Activated naive CD4-positive, alpha-beta T cell (primary cell): ENCODE measurements at places on chromosomes 2 and 18.

- DNase-seq = no peak
Observed at GRCh38 chr2:57461624-57462023, 585.0 kb upstream of the VRK2 start.

DNA sequence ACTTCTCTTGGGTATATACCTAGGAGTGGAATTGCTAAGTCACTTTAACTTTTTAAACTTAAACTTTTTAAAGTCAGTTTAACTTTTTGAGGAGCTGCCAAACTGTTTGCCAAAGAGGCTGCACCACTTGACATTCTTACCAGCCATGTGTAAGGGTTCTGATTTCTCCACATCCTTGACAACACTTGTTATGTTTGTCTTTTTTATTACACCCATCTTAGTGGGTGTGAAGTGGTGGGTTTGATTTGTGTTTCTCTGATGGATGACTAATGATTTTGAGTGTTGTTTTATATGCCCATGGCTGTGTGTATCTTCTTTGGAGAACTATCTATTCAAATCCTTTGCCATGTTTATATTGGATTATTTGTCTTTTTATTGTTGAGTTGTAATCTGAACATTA is 13.6 kb downstream of the ASAP2 start:
- no peak for DNase-seq

- DNase-seq = no peak
Observed at GRCh38 chr2:20040489-20041172, 10.8 kb downstream of the LAPTM4A start.

GRCh38 chr2:223943561-223944008 is 1.6 kb downstream of the WDFY1 start:
- DNase-seq = no peak

GRCh38 chr2:16020389-16021008 is 80.1 kb downstream of the MYCN start:
- DNase-seq = no peak

- no peak for DNase-seq
Observed at GRCh38 chr2:85199698-85200097, 66.5 kb downstream of the TCF7L1 start.

- no peak for DNase-seq
Observed at GRCh38 chr2:156215656-156216055, 116.9 kb downstream of the NR4A2 start.

GRCh38 chr18:36309436-36310391 is 12.2 kb downstream of the FHOD3 start:
- no peak for DNase-seq

- DNase-seq = no peak
Observed at GRCh38 chr2:182616471-182617393, 99.3 kb upstream of the DNAJC10 start.

- no peak for DNase-seq
Observed at GRCh38 chr2:127462461-127462860, 44.2 kb downstream of the PROC start.

DNA sequence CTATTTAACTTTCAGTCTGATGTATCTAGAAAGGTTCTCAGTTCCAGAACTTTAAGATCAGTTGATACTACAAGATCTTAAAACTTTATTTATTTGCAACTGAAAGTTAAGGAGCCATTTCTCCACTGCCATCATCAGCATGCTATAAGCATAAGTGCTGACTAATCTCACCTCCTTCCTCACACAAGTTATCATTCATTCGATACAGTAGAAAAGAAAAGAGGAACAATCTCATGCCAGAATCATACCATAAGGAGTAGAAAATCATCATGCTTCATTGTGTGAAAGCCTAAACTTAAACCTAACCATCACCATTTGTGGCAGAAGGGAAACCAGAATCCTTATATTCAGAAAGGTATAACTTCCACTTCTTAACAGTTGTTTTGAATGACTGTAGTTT is 176.6 kb upstream of the NRXN1 start:
- DNase-seq = no peak

DNA sequence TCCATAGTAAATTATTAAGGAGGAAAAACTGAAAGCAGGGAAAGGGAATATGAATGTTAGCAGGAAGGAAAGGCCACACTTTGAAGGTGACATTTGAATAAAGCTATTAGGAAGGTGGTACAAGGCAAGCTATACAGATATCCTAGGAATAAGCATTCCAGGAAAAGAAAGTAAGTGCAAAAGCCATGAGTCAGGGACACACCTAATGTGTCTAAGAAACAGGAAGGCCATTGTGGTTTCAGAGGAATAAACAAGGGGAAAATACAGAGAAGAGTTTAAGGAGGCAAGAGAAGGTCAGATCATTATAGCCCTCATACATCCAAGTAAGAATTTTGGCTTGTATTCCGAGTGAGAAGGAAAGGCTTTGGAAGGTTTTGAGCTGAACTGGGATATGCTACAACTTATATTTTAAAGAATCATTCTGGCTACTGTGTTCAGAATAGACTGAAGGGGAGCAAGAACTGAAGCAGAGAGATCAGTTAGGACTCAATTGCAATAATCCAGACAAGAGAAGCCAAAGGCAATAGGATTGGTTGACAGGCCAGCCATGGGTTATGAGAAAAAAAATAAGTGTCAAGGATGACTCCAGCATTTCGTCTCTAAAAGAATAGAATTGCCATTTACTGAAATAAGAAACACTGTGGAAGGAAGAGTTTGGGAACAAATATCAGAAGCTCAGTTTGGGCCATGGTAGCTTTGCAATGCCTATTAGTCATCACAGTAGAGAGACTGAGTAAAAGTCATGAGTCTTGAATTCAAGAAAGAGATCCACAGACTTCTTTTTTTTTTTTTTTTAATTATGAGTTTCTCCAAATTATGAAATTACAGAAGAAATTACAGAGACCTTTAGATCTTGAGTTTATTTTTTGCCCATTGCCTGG is 11.3 kb downstream of the RAD51AP2 start:
- no peak for DNase-seq

GRCh38 chr2:64692401-64692800 is 38.7 kb upstream of the SERTAD2 start:
- DNase-seq = no peak

DNA sequence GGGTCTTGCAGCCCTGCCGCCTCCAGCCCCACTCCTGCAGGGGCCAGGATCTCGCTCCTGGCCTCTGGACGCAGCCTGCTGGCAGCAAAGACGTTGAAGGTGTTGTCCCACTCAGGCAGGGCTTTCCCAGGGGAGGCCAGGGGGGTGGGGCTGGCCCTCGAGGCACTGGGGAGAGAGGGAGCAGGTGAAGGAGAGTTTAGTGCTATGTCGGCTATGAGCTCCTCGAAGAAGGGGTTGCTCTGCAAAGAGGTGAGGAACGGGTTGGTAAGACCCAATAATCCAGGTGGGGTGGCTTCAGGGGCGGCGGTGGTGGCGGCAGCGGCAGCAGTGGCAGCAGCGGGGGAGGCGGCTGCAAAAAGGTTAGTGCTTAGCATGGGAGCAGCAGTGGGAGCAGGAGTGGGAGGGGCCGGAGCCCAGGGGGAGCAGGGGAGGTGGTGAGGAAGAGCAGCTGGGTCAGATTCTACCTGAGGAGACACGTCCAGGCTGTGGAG is 9.7 kb upstream of the SFXN5 start:
- no peak for DNase-seq

GRCh38 chr2:19857806-19858205 is 44.0 kb downstream of the TTC32 start:
- DNase-seq = no peak

GRCh38 chr18:59846814-59847490 is 52.8 kb upstream of the PMAIP1 start:
- no peak for DNase-seq

- no peak for DNase-seq
Observed at GRCh38 chr2:70145851-70146739, 44.7 kb downstream of the C2orf42 start.

DNA sequence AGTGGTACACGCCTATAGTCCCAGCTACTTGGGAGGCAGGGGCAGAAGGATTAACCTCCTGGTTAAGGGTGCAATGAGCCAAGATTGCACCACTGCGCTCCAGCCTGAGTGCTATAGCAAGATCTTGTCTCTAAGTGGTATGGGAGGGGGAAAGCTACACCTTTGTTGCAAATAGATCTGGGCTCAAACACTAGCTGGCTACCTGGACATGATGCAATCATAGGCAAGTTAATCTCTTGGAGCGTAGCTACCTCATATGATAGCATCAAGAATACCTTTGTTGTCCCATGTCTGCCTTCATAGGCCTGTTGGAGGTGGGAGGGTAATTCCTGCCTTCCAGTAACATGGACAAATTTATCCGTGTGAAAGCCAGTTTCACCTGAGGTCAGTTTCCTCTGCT is 15.7 kb downstream of the KLHL29 start:
- DNase-seq = no peak

DNA sequence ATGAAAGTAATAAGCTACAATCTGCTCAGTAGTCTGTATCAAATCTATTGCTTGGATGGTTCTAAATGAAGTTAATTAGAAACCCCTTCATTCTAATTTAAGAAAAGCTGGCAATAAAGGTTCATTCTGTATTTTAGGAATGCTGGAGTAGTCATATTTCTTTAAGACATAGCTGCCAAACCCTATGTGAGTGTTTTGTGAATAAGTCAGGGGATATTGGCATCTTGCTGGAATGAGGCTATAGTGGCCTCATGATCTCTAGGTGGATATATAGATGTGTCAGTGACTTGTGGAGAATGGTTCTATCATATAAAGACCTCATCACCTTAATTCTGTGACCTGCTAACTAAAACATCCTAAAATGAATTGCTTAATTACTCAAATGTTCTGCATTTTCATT is 196.3 kb downstream of the PDE1A start:
- DNase-seq = no peak

DNA sequence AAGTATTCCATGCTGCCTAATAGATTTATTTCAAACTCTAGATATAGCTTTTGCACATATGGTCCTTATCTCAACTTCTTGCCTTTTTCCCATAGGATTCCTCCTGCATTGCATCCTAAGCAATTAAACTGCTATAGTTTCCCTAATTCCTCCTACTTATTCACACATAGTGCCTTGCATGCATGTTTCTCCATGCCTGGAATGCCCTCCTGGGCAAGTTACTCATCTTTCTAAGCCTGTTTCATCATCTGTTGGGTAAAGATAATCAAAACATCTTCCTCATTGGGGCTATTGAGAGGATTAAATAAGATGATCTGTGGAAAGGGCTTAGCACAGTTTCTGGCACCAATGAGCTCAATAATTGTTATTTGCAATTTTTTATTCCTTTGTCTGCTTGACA is 726.5 kb downstream of the SLC4A3 start:
- no peak for DNase-seq

- no peak for DNase-seq
Observed at GRCh38 chr18:63907664-63908063, at the start of gene SERPINB10. TSS of gene SERPINB10 (plus strand) at chr18:63907958. CDS start at chr18:63915511, 7,553 bp downstream.
